B cell (primary cell): ENCODE measurements at places on chromosomes 11 and 22.

DNA sequence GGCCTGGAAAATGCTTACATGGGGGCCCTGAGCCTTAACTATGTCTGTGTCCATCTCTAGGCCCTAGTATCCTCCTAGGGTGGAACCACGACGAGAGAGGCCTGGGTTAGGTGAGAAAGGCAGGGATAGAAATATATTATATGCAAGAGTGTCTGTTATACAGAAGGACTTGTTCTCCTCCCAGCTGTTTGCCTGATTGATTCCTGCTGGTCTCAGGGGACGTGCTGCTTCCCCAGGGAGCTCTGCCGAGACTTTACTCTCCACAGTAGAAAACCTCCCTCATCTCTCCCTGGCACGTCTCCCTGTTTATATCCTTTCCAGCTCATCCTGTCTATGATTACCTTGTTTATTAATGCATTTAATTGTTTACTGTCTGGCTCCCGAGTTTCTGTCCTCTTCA is 132.6 kb downstream of the MIAT start:
- no peak for DNase-seq

GRCh38 chr22:30611197-30611596 is 4.2 kb downstream of the TCN2 start:
- DNase-seq: no peak

DNA sequence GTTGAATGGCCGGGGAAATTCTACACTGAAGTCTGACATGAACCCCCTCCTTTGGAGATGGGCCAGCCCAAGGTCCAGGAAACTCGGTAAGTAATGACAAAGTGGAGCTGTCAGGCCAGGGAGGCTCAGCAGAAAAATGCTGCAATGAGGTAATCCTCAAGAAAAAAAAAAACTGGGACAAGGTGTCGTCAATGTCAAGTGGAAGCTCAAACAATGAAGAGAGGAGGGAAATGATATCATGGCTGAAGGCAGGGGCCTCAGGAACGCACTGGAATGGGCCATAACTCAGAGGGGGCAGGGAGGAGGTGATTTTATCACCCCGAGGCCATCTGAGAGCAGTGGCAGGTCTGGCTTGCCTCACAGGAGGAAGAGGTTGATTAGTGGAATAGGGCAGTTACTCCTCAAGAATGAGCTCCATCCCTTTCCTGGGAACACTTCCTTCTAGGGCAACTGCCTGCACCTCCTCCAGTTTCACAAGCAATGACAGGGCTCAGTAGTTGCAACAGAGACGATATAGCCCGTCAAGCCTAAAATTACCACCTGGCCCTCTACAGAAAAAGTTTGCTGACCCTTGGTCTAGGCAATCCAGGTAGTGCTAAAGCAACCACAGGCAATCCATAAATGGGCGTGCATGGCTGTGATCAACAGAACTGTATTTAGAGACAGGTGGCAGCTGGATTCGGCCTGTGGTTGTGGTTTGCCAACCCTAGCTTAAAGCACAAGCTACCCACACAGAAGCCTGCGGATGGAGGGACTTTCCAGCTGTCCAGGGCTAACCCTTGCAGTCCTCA is 65.2 kb downstream of the FBXO7 start:
- DNase-seq: no peak

- DNase-seq: no peak
Measured at GRCh38 chr11:35346472-35347156, 72.7 kb downstream of the SLC1A2 start.

- DNase-seq: no peak
Measured at GRCh38 chr22:23113067-23113846, 28.5 kb downstream of the RSPH14 start.

DNA sequence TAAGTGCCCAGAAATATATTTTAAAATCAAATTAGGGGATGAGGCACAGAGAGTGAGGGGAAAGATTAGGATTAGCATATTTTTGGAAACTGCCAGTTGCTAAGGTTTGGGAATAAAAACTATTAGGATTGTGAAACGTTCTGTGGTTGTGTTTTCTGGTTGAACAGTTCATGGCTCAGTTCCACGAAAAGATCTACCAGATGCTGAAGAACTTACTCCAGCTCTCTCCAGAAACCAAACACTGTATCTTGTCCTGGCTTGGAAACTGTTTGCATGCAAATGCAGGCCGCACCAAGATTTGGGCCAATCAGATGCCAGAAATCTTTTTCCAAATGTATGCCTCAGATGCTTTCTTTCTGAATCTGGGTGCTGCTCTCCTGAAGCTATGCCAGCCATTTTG is 15.3 kb downstream of the UBE4A start:
- DNase-seq: no peak
